ENCODE measurements at places on chromosomes 2 and 18.

GRCh38 chr2:102291319-102292075 is 19.9 kb upstream of the IL1RL1 start:
- no peak for DNase-seq

DNA sequence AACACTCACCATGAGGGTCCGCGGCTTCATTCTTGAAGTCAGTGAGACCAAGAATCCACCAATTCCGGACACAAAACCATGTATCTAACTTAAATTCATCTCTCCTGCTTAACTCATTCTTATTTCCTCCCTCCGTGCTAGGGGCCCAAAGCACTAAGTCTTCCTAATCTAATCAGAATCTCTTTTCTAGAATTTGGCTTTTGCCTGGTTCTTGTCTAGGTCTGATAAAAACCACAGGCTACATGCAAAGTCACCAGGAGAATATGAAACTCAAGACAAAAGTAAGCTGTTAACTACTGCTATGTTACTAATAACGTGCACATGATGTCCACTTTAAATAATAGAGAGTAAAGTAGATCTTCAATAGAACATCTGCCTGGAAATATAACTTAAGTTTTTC is 69.9 kb downstream of the TRIP12 start:
- DNase-seq = no peak

DNA sequence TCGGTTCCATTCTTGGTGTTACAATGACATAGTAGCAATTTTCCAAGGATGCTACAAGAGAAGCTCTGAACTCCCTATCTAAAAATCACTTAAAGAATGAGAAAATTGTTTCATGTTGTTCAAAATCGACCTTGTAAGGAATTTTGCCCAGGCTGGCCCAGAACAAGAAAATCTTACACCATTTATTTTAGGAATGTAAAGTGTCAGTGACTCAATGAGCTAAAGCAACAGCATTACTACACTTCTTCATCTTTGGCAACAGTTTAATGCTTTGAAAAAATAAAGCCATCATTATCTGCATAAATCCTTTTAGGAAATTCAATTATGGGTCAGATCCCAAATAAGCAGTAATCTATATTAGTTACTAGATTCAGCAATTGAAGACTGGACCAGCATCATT is 38.6 kb downstream of the SLC25A12 start:
- DNase-seq = no peak

DNA sequence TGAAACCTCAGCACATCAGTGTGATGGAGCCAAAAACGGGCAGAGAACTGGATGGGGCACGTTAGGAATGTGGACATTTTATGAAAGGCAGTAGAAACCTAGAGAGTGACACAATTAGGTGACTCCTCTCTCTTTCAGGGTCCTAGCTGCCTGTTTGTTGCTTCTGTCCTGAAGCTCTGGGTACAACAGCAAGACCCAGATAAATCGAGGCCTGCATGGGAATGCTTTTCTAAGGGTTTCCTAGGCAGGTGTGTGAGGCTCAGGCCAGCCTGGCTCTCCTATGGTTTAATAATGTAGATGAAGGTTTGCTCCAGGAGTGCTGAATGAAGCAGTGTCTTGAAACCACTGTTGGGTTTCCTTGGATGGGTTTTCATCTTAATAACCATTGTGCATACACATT is 517.1 kb upstream of the RAB6C start:
- no peak for DNase-seq

GRCh38 chr2:98898423-98898841 is 37.6 kb downstream of the CRACDL start:
- DNase-seq = no peak

DNA sequence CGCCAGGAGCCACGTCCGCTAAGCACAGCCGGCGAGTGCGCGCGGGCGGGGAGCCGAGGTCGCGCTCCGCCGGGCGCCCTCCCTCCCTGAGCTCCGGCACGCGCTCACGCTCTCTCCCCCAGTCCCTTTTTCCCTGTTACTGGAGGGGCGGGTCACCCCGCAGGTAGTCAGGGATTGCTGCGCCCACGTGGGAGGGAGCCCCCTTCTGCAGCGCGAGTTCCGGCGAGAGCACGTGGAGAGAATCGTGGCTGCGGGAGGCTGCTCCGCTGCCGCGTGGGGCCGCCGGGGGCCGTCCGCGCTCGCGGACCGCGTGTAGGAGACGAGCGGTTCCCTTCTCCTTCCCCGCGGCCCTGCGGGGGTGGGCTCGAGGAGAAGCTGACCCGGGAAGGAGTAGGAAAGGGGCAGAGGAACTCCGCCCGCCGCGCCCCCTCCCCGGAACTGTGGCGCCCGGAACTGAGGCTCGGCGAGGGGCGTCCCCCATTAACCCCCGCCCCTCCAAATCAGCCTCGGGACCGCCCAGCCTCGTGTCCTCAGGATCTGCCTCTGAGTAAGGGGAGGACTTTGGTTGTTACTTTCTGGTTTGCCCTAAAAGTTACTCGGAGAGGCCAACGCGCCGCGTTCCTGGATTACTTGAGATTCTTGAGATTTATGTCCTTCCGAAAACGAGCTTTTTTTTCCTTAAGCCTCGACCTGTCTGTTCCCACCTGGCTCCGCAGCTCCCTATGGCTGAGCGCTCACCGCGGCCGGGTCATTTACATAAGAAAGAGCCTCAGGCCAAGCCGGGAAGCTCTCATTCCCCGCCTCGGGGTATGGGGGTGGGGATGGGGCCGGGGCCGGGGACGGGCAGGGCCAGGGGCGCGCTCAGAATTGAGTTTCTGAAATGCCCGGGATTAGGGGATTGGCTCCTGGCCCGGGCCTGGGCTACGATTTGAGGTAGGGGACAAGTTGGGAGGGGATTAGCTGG is 1.1 kb downstream of the HK2 start:
- DNase-seq = no peak

- no peak for DNase-seq
These were observed 105.9 kb upstream of the NYAP2 start for GRCh38 chr2:225293638-225294037.

GRCh38 chr2:160063271-160063670 is 856 bp upstream of the PLA2R1 start:
- DNase-seq = no peak

- DNase-seq = no peak
These were observed 439.6 kb upstream of the MMADHC start for GRCh38 chr2:150027164-150027563.

- DNase-seq = no peak
These were observed 44.7 kb downstream of the MRPS5 start for GRCh38 chr2:95076705-95077529.

DNA sequence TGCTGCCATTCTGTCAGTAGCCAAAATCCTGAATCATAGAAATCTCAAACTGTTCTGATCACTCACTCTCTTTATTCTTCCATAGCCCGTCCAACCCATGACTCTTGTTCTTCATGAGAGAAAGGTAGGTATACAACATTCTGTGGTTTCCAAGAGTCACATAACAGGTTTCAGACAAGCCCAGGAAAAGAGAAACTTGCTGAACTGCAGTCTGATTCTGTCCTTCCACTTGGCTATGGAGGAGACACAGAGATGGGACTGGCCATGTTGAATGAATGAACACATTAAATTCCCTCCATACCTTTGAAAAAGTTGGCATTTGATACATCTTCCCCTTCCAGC is 880.2 kb upstream of the CELF4 start:
- no peak for DNase-seq

Measured in cortex of kidney (tissue), 1 donor.